ENCODE measurements at places on chromosomes 11 and 22.

GRCh38 chr11:85918910-85919794 is 64.0 kb downstream of the CCDC83 start:
- no peak for DNase-seq

DNA sequence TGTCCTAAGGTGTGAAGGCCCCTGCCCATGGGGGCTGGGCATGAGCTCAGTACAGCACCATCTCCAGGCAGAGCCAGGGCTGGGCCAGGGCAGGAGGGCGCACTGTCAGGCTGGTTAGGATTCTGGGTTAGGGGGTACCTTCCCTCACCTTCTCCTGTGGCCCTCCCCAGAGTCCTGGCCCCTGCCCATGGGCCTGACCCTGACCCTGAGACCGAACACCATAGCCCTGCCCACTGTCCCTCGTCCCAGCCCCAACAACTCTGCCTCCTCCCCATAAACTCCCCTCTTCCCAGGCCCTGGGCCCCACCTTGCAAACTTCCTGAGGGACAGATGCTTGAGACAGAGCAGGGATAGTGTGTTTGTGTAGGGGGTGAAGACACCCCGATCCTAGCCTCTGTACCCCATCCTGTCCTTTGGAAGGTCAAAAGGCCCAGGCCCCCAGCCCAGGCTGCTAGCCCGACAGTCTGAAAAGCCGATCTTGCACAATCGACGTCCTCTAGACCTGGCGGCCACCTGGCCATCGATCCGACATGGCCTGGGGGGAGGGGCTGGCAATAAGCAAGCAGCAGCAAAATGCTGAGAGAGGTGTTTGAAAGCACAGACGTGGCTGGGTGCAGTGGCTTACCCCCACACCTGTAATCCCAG is 2.7 kb upstream of the TMPRSS6 start:
- DNase-seq: no peak

- no peak for DNase-seq
Measured at GRCh38 chr11:898143-898511, 12.5 kb downstream of the CHID1 start.

GRCh38 chr11:17013548-17014320 is 480 bp downstream of the PLEKHA7 start:
- no peak for DNase-seq

DNA sequence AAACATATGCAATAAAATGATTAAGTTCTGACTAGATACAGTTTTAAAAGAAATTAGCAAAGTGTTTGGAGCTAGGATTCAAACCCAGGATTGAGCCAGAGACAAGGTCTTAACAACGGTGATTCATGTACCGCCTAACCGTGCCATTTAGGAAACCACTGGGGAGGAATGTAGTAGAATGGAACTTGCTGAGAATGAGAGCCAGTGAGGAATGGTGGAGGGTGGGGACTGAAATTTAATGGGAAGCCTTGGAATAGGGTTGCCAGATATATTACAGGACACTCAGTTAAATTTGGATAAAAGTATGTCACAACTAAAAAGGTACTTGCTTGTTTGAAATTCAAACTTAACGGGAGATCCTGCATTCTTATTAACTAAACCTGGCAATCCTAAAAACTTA is 30.4 kb upstream of the TMEM86A start:
- no peak for DNase-seq

DNA sequence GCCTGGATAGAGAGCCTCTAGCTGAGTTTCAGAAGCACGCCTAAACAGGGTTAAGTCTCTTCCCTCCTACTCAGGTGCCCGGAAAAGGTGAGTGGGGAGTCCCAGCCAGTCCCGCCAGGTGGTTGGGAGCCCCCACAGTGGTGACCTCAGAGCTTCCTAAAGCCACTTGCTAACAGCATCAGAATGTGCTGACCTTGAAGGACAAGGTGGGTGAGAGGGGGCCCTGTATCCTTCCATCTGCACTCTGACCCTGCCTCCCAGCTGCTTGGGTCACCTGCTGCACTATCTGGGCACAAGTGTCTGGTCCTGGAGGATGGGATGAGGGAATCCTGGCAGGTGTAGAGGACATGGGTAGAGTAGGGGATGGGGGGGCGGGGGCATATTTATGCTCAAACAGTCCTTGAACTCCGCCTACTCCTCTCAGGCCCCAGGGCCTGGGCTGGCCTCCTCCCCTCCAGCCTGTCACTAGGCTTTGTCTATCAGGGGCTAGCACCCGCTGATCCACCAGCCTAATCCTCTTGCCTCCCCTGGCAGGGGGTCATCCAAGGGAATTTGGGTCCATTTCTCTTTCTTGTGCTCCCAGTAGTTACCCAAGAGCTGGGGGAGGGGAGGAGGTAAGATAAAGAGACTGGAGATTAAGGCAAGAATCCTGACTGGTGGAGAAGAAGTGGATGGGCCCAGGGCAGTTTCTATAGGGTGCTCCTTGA is 3.4 kb downstream of the USP2 start:
- no peak for DNase-seq
